ENCODE measurements at places on chromosomes 12 and 14. TPM values are rescaled to one million over a fixed set of nuclear protein-coding genes. Genes with fewer than 3 reads are reported as not detected.

DNA sequence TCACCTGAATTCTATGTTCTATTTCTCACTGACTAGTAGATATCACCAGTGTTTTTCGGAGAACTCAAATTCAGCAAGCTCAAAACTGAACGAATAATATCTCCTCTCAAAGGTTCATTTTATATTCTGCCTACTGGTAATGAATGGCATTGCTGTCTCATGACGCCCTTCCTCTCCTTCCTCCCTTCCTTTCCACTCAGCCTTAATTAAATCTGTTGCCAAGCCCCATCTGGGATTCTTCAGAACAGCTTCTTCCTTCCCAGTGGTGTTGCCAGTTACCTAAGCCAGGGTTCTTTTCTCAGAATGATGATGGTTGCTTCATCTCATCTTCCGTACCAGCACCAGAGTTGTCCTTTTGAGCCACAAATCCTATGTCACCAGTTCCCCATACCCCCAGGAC, 143.2 kb downstream of the SYNE2 start:
- no peak for DNase-seq

NKX2-1 gene
- not detected for total RNA-seq

DHH gene
- 0.15 TPM for total RNA-seq

DNA sequence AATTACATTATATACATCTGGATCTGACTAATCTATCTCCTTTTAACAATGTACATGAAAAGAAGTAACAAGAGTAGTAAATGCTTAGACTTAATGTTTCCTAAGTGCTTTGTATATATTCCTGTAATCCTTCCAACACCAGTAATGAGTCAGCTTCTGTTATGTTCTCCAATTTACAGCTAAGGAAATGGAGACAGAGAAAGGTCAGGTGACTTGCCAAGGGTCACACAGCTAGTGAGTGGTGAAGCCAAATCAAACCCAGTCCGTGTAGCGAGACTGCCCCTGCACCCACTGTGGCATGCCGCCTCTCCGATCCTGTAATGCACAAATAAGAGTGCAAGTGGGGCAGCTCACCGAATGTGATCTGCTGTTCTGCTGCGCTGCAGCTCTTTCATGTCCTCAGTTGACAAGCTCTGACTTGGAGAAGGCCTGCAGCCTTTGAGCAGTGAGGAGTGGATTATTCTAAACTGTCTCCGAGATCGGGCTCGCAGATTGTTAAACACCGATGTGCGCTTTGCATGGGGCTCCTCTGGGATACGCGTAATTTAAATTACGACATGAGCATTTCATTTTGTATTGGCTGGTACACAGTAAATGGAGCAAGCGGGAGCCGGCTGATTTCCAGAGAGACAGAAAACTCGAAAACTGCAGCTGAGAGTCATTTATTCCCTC, 65.1 kb upstream of the KTN1 start:
- no peak for DNase-seq

SRRM4 gene
- total RNA-seq, result not detected

DNA sequence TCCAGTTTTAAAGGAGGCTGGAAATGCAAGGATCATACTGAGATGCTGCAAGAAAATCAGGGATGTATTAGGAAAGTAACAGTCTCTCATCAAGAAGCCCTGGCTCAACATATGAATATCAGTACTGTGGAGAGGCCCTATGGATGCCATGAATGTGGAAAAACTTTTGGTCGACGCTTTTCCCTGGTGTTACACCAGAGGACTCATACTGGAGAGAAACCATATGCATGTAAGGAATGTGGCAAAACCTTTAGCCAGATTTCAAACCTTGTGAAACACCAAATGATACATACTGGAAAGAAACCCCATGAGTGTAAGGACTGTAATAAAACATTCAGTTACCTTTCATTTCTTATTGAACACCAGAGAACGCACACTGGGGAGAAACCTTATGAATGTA, 24.5 kb downstream of the ZNF891 start:
- DNase-seq, result no peak

GRCh38 chr14:35747379-35747778, 61.7 kb downstream of the RALGAPA1 start:
- DNase-seq, result no peak
